ENCODE measurements at places on chromosomes 2 and 18.

DNA sequence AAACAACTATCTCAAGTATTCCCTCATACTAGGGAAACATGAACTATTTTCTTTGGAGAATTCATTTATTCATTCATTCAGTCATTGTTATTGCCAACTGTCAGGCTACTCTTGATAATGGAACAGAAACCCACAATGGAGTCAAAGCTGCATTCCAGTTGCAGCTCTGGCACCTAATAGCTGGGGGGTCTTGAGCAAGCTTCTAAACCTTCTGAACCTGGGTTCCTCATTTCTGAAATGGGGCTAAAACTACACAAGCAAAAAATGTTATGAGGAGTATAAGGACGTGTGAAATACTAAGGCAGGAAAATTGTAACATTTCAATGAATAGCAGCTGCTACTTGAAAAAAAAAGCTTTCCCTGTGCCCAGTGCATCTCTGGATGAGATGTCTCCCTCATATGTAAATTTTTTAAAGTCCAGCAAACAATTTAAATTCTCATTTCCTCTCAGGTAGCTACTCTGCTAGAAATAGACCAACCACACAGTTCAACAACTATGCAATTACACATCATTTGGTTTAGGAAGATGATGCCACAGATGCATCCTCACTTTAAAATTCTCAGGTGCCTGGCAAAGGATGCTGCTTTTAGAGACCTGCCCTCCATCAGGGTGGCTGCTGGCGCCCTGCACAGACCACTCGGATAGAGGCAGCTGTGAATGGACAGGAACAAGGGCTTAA is 38.5 kb downstream of the SPRED2 start:
- DNase-seq = no peak

GRCh38 chr2:72127401-72128058 is 20.1 kb downstream of the CYP26B1 start:
- DNase-seq = no peak

DNA sequence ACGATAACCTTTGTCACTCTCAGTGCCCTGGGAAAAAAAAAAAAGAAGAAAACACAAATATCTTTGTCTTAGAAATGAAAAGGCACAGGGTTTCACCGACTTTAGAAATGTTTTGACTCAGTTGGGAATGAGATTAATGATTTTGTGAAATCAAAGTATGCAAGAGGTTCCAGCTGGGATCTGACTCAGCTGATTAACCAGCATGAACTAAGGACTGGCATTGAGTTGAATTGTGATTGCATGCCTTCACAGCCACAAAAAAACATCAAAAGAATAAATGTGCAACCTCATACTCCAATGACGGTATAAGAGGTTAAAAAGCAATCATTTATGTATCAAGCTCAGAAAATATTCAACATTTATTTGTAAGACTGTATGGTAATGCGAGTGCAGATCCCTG is 566.6 kb upstream of the DSEL start:
- DNase-seq = no peak

DNA sequence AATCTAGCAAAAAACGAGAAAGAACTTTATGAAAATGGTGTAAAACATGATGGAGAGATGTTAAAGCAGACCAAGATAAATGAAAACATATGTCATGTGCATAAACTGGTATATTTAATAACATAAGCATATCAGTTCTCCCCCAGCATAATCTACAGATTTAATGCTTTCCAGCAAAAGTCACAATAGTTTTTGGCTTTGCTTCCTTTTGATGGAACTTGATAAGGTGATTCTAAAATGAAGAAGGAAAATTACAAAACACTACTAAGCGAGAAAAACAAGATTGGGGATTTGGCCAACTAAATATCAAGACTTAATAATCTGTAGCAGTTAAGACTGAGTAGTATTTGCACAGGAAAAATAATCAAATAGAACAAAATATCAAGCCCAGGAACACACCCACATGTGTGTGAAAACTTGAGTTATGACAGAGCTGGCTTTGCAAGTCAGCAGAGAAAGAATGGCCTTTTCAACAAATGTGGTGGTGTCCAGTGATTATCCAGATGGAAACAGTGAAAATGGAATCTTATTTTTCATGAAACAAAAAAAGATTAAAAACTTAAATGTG is 83.7 kb upstream of the L3MBTL4 start:
- no peak for DNase-seq

- no peak for DNase-seq
These were observed 272.2 kb upstream of the ID2 start for GRCh38 chr2:8409461-8410260.

DNA sequence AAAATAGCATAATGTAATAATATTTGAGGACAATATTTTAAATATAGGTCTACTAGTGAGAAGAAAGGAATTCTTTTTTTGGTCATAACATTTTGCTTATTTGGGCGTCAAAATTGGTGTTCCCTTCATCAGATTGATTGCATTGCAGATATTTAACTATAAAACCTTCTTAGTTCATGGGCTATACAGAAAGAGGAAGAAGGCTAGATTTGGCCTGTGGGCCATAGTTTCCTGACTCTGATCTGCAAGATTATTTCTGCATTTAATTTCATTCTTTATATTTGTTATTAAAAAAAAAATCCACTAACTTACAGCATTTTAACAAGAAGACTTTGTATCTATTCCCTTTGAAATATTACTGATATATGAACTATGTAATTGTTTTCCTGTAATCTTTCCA is 31.9 kb downstream of the PIKFYVE start:
- no peak for DNase-seq

GRCh38 chr2:75074228-75074627 is 115.8 kb downstream of the POLE4 start:
- no peak for DNase-seq

DNA sequence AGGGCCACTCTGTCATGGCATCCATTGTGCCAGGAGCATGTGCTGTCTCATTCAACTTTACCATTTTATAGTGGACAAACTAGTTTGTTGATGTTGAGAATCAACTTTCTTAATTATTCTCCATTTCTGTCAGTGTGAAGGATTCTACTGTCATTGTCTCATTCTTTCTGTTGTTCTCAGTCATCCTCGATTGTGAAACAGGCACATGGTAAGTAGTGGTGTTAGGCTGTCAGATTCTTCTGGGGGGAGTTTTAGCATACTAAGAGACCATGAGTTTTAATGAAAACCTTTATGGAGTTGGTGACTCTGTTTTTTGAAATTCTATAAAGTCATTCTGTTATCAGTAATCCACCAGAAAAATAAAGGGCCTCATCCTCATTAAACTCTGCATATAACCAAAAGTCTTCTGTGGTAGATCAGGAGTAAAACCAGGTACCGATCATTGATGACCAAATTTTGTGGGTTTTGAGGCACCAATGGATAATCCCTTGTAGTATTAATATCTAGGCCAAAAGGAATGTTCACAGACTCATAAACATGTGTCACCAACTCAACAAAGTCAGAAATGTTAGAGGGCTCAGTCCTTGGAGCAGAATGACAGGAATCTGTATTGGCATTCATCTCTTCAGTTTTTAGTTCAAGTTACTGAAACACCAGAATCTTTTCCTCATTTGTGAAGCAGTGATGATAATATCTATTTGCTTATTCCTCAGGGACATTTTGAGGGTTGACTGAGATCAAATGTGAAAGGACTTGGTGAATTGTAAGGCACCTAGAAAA is 73.2 kb downstream of the CERS6 start:
- DNase-seq = peak; percentile 53

DNA sequence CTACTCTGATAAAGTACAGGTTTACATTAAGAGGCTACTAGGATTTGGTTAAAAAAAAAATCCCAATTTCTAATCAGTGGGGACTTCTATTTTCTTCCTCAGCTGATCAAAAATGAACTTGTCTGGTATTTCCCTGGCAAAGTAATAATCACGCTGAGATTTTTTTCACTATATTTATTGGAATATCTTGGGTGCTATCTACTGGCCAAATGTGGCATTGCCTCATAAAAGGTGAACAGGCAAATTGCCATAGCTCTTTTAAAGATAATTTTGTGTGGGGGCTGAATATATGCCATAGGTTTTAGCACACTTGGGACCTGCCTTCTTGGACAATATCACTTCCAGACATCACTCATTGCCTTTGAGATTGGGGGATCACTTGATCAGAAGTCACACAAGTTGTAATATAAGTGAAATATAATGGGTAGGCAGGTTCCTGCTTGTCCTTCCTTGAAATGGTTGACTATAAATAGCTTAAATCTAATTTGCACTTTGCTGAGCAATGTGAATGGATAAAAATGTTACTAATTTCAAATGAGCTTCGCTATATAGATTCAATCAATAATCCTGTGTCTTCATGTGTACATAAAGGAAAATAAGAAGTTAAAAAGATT is 7.0 kb upstream of the NXPH2 start:
- peak; percentile 62 for DNase-seq

DNA sequence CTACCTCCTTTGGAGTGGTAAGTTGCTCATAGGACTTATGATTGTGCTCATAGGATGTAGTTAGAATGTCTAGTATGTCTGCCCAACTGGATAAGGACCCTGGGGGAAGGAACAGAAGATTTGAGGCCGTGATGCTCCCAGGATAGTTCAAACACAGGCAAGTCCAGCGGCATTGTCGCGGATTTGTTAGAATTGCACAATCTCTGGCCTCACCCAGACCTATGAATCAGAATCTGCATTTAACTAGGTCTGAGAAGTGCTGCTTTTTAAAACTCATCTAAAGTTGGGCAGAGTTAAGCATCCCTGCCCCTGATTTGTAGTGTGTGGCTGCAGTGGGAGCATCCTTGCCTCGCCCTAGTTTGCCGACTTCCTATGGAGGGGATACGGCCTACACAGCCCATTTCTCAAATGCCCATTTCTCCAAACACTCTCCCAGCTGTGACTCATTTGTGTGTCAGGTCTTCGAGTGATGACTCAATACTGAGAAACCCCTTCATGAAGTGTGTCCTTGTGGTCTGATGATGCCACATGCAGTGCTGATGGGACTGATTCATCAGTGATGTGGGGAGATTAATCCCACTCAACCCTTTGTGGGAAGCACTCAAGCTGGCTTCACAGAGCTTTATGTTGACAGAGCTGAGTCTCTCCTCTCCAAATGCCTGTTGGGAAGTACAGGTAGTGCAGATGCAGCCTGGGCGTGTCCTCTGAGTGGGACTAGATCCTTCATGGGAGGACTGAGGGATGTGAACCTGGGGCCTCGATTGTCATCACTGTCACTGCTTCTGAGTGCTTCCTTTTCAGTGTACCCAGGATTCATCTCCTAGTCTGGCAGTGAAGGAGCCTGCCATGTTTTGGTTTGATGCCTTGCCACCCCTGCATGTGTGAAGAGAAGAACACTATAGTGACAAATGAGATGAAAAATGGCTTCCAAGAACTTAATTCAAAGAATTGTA is 18.7 kb downstream of the SMIM21 start:
- peak; percentile 99 for DNase-seq

- no peak for DNase-seq
These were observed 233.6 kb downstream of the SMAD2 start for GRCh38 chr18:47696870-47697269.

DNA sequence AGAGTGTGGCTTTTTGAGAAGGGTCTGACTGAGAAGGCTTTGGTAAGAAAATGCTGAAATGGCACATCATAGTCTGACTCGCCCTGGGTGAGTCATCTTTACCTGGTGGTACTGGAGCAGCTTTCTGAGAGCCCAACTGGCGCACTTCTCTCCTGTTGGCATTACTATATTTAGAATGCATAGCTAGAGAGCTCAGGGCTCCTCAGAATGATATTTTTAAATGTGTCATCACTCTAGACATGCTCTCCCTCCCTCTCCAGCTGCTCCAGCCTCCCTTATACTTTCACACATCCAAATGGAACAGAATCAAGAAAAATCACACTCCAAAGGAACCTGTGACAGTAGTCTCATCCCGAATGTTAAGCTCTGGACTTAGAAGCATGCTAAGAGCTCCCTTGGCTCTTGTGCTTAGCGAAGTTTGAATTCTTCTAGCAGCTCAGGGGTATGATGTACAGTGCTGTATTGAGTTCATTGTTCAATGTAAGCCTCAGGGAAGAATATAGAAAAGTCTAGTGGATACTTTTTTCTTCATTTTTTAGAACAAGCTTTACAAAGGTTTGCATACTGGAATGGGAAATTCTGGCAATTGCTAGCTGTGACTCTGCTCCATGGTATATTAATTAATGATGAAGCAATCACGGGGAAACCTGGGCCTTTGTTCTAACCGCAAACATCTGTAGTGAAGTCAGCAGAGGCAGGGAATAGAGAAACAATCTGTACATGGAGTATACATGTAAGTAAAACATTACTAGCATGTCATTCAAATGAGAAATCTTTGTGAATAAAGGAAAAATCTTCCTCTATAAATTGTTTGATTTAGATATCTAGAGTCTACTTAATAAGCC is 751.2 kb upstream of the NRXN1 start:
- no peak for DNase-seq

DNA sequence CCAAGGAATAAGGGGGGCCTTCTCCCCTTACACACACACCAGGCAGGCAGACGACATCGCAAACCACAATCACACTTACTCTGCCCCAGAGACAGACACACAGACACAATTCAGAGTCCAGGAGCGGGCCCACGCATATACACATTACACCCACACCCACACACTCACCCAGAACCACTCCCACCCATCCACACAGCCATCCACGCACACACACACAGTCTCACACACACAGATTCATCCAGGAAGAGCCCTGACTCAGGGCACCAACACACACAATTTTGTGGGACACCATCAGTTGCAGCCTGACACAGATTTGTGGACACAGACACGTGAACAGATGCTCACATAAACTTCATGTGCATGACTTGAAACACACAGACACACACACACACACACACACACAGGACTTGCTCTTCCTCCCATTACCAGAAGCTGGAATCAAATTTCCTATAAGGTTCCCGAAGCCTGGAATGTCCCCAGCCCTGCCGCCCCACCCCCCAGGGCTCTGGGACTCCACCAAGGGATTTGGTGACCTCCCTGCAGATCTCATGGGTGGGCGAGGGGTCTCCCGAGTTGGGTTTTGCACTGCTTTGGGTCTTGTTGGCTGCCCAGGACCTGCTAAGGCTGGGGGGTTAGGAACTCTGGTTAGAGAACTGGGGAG is 23.5 kb downstream of the TNS1 start:
- no peak for DNase-seq

DNA sequence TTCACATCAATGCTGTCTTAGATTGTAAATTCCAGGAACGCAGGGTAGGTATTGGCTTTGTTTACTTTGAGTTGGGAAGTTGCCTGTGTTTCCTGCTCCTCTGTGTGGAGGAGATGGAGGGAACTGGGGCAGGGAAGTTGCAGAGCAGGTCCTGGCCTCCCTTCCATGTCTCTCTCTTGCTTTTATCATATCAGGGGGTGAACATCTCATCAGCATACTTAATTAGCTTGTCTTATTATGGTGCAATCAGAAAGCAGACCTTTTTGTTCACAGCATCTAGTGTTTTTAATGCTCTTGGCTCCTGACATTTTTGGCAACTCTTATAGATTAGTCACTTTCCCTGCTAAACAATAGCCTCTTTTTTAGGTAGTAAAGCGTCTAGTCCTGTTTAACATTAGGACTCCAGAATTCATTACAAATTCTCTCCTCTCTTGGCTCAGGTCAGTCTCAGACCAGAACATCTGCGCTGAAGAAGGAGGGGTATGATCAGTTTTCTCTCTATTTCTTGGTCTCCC is 11.5 kb upstream of the DIPK1C start:
- peak; percentile 11 for DNase-seq

DNA sequence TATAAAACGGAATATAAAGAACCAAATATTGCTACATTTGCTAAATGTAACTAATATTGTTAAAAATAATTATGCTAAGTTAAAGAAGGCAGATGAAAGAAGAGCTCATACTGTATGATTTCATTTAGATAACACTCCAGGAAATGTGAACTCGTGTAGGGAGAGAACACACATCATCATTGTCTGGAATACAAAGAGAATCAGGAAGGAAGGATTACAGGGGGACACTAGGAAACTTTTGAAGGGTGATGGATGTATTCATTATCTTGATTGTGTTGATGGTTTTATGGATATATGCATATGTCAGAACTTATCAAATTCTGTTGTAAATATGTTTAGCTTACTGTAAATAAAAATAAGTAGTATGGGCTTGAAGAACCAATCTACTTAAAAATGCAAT is 104.1 kb upstream of the TRIB2 start:
- DNase-seq = no peak

All from ELR (cell line).